ENCODE measurements at places on chromosomes 5 and 9.

GRCh38 chr9:115799734-115800133, 353.9 kb upstream of the PAPPA start:
- no peak for DNase-seq

DNA sequence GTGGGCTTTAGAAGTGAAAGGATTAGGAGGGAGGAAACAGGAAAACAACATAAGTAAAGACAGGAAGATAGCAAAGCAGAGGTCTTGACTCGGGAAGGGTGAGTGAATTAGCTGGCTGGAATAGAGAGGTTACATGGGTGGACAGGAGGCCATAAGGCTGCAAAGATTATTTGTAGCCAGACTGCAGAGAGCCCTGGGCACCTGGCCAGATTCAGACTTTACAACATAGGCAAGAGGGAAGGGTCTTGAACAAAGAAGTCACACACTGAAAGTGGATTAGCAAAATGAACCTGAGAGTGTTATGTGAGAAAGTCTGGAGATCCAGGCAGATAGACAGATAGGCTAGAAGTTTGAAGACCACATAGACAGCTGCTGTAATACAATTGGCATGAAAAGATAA, 29.7 kb upstream of the CER1 start:
- DNase-seq, result peak; percentile 21

DNA sequence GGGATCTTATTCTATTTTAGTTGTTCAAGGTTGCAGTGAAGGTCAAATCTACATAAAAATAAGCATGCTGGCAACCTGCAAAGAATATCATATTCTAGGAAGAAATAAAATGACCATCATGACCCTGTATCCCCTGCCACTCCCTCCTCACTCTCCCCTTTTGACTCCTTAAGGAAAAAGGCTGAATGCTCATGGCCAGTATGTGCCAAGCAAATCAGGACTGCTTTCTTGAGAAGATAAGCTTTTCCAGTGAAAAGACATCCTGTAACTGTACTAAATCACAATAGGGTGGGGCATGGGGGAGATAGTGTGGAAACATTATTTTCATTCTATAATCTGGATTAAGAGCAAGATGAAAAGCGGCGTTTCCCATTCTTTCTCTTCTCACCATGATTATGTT, 100.6 kb upstream of the LIFR start:
- no peak for DNase-seq

GRCh38 chr9:136521537-136521936, 24.3 kb downstream of the NOTCH1 start:
- DNase-seq, result peak; percentile 57

GRCh38 chr5:154683101-154683880, 71.9 kb upstream of the LARP1 start:
- DNase-seq, result no peak

DNA sequence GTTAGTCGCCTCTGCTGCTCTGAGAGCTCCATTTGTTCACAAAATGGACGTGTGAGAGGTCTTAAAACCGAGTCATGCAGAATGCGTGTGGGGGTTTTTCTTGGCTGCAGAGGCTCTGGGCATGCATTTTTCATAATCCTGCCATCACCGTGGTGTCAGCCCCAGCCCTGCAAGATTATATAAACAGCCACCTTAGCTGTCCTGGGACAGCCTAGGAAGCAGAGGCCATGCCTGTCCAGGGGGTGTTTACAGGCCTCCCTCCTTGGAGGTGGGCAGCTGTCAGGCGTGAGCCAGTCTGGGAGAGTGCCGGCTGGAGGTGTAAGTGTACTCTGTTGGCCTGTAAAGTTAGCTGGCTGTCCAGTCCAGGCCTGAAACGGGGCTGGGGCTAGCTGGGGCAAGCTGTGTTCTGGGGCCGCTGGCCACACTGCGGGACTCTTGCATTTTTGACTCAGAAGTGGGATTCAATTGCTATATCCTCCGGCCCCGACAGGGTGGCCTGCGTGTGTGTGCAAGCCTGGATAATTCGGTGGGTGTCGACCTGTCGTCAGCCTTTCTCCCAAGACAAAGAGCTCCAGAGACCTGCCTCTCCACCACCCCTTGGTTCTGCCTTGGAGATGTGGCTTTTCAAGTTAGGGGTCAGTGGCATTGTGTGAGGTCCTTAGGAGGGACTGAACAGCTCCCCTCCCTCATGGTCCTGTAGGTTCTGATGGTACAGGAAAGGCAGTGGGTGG, 2.4 kb downstream of the WNK2 start:
- DNase-seq, result no peak

DNA sequence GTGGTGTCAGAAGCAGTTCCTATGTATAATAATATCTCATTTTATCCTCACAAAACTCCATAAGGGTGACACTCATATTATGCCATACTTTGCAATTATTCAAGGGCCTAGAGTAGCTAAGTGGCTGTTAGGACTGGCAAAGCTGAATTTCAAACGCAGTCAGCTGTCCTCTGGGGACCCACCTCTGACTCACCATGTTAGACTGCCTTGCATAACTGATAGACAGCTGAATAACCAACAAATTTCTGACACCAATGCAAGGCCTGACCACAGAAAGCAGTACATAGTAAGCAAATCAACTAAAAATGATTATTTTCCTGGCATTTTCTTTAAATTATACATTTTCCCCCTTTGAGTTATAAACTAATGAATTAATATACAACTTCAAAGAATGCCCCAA, 251.6 kb upstream of the PTGER4 start:
- DNase-seq, result peak; percentile 54

DNA sequence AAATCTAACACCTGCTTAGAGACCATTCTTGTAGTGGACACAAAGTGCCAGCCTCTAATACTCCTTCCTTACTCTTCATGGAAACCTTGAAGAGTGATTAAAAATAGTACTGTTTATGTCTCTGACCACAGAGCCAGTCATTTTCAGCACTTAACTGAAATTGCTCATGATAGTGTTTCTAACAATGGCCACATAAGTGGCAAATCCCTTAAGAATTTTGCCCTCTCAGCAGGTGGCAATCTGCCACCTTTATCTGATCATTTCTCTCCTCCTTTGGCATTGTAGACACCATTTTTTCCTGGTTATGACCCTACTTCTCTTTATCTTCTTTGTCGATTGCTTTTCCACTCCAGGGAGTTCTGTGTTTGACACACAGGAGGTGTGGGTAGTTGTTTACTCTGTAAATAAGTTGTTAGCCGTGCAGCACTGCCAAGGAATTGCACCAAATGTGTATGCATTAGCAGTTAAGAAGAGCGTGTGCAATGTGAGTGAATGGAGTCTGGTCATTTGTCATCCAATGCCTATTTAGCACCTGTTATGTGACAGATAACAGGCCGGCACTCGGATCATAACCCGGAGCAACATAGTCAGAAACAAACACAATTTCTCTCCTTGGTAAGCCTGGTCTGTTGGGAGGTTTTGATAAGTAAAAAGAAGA, 36.8 kb upstream of the STARD4 start:
- no peak for DNase-seq

GRCh38 chr9:128218518-128219389, 15.6 kb downstream of the DNM1 start:
- peak; percentile 91 for DNase-seq

GRCh38 chr5:32387211-32387610, 57.3 kb downstream of the ZFR start:
- DNase-seq, result no peak

GRCh38 chr5:1325870-1326531, 18.9 kb downstream of the CLPTM1L start:
- no peak for DNase-seq
